Activated CD4-positive, alpha-beta T cell treated with anti-CD3 and anti-CD28 coated beads for 36 hours (primary cell): ENCODE measurements at places on chromosomes 5 and 9. TPM values are rescaled to one million over a fixed set of nuclear protein-coding genes. Genes with fewer than 3 reads are reported as not detected.

DNA sequence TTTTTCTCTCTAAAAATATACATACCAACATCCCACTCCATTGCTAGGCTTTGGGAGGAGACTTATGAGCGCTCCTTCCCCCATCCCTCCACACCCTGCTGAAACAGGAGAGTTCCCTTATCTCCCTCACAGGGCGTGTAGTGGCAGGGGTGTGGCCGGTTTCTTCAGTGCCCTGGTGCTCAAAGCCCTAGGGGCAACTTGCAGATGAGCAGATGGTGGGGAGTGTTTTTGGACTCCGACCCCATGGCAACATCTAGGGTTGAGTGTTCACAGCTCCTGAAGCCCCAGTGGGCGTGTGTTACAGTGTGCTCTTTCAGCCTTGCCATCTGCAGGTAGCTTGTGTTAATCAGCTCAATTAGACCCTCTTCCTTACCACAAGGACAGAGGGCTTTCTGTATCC lies 409.5 kb downstream of the MAT2B start:
- H3K27ac ChIP-seq: no peak overlapping the region
- DNase-seq: no peak
- no peak overlapping the region for H3K4me3 ChIP-seq

DNA sequence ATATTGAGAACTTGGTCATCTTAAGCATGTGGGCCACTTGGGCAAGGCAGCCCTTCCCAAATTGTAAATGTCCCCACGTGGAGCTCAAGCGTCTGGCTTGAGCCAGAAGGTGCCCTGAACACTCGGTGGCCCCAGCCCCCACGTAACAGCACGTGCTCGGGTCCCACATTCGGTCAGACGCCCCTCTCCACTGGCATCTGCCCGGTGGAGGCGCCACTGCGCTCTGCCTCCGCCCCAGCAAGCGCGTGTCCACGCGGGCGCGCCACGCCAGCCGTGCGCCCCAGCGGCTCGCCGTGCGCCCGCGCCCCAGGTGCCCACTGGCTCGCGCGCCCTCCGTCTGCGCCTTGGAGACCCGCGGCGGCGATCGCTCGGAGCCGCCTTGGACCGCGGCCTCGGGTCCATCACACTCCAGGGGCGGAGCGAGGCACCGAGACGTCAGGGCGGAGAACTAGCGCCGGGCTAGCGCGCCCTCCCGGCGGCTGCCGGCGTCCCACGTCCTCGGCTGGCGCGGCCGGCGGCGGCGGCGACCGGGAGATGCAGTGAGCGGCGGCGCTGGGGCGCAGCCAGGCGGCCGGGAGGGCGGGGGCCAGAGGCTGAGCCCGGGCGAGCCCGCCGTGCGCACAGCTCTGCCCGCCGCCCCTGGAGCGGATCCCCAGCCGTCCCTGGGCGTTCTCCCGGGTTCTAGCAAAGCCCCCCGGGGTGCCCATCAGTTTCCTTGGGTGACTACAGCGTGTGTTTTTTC lies at the start of gene PALM2AKAP2:
Gene PALM2AKAP2 (plus strand): TSS at position 488 of the 742 bp plus-strand sequence. CDS start 291 bp downstream, outside the sequence.
- no peaks in the 10 kb centered on the region for H3K36me3 ChIP-seq
- peaks cover 37% of the 10 kb centered on the region for H3K27me3 ChIP-seq
- peaks cover 6% of the 10 kb centered on the region for H3K4me1 ChIP-seq

DNA sequence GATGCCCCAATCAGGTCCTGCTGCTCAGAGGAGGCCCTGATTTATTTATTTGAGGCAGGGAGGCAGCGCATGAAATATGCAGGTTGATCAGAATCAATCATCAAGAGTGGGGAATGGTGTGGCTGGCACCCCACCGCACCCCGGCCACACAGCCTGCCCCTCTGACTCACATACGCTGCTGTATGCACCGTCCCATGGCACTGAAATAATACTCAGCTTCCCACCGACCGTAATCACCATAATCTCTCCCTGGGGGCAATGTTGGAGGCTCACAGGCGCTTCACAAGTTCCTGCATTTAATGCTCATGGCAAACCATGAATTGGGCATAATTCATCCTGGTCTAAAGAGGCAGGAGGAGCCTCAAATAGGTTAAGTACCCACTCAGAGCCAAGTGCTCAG lies 141.2 kb upstream of the TBC1D2 start:
- peaks cover 6% of the 10 kb centered on the region for H3K4me1 ChIP-seq
- no peak overlapping the region for H3K4me3 ChIP-seq
- peaks cover 6% of the 10 kb centered on the region for H3K27me3 ChIP-seq
- DNase-seq: no peak
- no peak overlapping the region for H3K27ac ChIP-seq

DNA sequence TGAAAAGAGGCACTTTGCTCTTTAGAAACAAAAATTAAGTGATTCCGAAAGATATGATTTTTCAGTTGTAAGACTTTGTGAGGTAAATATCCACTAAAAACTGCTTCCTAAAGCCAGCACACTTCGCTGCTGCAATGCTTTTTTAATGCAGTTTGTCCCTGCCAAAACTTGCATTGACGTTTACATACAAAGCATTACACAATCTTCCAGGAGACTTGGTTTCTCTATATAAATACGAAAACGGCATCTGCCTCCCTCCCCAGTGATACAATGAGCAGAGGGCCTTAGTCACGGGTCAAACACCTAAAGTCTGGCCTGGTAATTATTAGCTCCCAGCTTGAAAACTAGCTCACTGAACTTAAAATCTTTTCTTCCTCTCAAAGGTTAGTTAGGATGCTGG lies 170.7 kb downstream of the TSSK1B start:
- no peaks in the 10 kb centered on the region for H3K27me3 ChIP-seq
- no peaks in the 10 kb centered on the region for H3K4me1 ChIP-seq

DNA sequence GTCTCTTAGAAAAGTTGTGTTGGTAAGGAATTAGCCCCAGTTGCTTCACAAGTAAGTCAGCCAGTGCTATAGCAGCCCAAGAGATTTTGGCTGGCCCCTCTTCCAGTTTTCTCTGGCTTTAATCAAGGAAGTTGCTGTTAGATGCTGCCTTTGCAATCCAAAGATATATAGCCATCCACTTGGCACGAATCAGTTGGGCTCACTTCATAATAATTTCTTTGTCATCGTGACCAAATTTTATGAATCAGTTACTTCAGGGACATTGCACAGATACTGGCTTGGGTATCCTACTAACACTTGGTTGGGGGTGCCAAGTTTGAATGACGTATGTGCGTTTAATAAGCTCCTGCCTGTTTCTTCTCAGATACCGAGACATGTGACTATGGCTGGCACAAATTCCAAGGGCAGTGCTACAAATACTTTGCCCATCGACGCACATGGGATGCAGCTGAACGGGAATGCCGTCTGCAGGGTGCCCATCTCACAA lies 81.5 kb downstream of the VCAN start:
- H3K27ac ChIP-seq: no peak overlapping the region
- H3K36me3 ChIP-seq: no peaks in the 10 kb centered on the region

DNA sequence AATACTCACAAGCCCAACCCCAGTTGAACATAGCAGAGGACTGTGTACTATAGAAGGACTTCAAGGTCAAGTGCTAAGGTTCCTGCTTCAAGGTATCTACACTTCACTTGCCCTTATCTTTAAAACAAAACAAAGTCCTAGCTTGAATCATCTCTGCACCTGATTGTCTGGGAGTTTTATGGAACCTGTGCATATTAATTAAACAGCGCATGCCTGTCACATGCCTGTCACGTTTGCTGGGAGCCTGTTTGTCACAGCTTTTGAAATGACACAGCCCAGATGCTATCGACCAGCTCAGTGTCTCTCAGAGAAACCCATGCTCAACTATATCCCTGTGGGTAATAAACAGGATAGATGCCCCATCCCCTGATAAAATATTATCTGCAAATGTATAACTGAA lies 476.0 kb downstream of the ZSWIM6 start:
- H3K36me3 ChIP-seq: no peaks in the 10 kb centered on the region
- peaks cover 9% of the 10 kb centered on the region for H3K27me3 ChIP-seq
- H3K27ac ChIP-seq: no peak overlapping the region
- no peak overlapping the region for H3K4me3 ChIP-seq
- H3K4me1 ChIP-seq: no peaks in the 10 kb centered on the region
- no peak for DNase-seq

- peak overlapping the region; percentile 80 for H3K4me3 ChIP-seq
- peak; percentile 60 for DNase-seq
- peak overlapping the region; percentile 60 for H3K27ac ChIP-seq
- H3K27me3 ChIP-seq: no peaks in the 10 kb centered on the region
These were observed 7.3 kb downstream of the PRR7 start for GRCh38 chr5:177453852-177454396.

DNA sequence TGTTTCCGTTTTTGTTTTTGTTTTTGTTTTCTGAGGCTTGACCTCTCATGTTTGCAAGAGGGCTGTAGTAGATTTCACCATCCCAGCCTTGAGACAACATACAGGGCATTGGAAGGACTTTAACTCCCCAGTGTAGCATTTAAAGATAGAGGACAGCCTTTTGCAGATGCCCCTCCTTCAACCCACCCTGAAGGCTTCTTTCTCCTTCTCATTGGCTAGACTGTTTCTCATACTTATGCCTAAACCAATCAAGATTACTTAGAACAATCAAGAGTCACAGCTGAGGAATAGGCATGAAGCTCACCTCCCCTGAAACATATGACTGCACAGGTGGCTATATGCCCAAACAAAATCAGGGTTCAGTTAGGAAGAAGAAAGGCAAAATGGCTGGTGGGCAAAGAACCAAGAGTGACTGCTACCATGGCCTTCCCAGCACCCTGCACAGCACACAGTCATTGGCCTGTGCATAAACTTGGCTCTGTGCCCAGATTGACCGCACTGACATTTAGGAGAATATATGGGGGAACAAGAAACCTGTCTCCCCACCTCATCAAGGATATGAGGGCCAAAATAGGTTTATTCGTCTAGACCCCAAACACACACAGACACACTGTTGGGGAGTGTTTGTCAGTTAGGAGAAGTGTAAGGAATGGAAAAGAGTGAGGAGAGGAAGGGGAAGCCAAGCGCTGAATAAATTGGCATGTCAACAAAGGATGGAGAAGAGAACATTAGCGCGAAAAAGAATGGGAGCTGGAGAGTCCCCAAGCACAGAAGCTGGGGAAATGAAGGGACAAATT lies 137.3 kb upstream of the RANBP3L start:
- peaks cover 6% of the 10 kb centered on the region for H3K4me1 ChIP-seq
- H3K27ac ChIP-seq: no peak overlapping the region
- no peaks in the 10 kb centered on the region for H3K36me3 ChIP-seq
- peaks cover 13% of the 10 kb centered on the region for H3K27me3 ChIP-seq
- no peak overlapping the region for H3K4me3 ChIP-seq

- H3K4me1 ChIP-seq: no peaks in the 10 kb centered on the region
These were observed 577.6 kb downstream of the TLR4 start for GRCh38 chr9:118281772-118282171.

DNA sequence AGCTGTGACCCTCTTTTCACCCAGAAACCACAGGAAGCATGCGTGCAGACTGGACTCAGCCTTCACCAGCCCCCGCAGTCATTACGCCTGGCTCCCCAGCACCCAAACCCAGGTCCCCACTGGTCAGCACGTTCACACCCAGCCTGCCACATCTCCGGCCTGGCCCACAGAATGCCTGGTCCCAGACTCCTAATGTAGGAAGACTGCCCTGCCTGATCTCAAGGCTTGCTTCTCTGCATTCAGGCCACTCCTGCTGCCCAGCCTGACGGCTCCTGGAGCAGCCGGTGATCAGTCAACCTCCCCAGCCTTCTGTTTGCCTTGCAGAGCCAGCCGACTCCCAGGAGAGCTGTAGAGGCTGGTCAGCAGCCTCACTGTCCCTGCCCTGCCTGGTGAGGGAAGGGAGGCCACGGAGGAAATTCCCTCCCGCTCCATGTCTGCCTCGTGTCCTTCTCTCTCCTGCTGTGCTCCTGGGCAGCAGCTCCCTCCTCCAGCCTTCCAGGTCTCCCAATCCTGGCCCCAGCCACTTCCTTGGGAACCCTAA lies 25.4 kb downstream of the ADAMTS2 start:
- no peaks in the 10 kb centered on the region for H3K4me1 ChIP-seq
- no peak for DNase-seq
- no peaks in the 10 kb centered on the region for H3K36me3 ChIP-seq
- H3K4me3 ChIP-seq: no peak overlapping the region

DNA sequence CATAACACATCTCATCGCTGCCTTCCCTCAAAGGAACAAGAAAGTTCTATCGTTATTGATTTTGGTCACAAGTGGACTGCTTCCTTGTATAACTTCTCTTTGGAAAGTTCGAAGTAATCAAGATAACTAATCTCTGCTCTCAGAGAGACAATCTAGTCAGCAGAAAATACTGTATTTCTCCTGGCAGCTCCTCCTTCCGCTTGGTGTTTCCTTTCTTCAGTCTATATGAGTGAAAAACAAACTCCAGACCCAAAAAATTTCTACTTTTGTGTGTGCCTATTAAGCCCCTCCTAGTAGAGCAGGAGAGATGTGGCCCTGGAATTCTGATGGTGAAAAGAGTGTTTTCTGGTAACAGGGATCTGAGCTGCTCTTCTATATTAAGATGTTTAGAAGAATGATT lies 24.5 kb downstream of the OSTF1 start:
- peaks cover 14% of the 10 kb centered on the region for H3K36me3 ChIP-seq
- H3K27me3 ChIP-seq: no peaks in the 10 kb centered on the region
- DNase-seq: no peak
- H3K4me1 ChIP-seq: peaks cover 62% of the 10 kb centered on the region
- no peak overlapping the region for H3K27ac ChIP-seq

DNA sequence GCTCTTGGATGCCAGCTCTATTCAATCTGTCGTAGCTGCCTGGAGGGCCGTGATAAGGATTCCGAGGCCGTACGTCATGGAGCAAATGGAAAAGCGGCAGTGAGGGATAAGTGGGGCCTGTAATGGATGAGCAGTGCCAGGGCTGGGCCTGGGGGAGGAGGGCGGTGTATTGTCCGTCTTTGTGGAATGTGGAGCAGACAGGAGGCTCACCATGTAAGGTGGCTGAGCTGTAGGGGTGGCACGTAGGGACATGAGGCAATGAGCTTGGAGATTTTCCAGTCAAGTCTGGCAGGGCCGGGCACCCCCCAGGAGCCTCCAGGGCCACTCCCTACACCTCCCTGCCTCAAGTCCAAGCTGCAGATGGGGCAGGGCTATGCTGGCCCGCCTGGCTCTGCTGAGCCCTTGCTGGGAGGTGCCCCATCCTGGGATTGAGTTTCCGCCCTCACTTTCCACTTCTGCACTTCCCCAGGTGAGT lies 29.2 kb downstream of the NCS1 start:
- no peak overlapping the region for H3K4me3 ChIP-seq
- H3K36me3 ChIP-seq: no peaks in the 10 kb centered on the region
- H3K27ac ChIP-seq: no peak overlapping the region
- H3K4me1 ChIP-seq: no peaks in the 10 kb centered on the region

- no peak overlapping the region for H3K27ac ChIP-seq
- DNase-seq: no peak
- H3K27me3 ChIP-seq: no peaks in the 10 kb centered on the region
- no peaks in the 10 kb centered on the region for H3K4me1 ChIP-seq
- no peak overlapping the region for H3K4me3 ChIP-seq
These were observed 35.9 kb downstream of the APTX start for GRCh38 chr9:32965566-32965965.

DNA sequence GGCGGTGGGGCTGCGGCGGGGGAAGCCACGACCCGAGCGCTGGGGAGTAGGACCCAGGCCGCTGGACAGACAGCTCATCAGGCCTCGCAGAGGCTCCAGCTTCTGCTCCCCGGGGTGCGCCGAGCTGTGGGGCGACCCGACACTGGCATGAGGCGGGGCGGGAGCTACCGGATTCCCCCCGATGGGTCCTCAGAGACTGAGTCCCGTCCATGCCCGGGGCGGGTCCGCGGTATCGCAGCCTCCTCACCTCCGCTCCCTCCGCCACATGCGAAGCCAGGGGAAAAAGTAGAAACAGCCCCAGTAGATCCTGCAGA lies 2.6 kb upstream of the CCL27 start:
- peak overlapping the region; percentile 77 for H3K4me3 ChIP-seq
- H3K27ac ChIP-seq: peak overlapping the region; percentile 87
- DNase-seq: no peak
- H3K4me1 ChIP-seq: peaks cover 33% of the 10 kb centered on the region

PRRT1B gene
- total RNA-seq: not detected

PRR7 gene
- total RNA-seq: 13.0 TPM

OR1J2 gene
- total RNA-seq: not detected

RLN2 gene
- 6.9 TPM for total RNA-seq

CAPSL gene
- 1.0 TPM for total RNA-seq

CNTNAP3B gene
- not detected for total RNA-seq

PSIP1 gene
- total RNA-seq: 139 TPM

SUSD3 gene
- 51.4 TPM for total RNA-seq

PLAC8L1 gene
- 0.30 TPM for total RNA-seq
